ENCODE measurements at places on chromosomes 11 and 22.
A peak's percentile ranks its signal among the peaks of the same experiment; 100 is the strongest.

DNA sequence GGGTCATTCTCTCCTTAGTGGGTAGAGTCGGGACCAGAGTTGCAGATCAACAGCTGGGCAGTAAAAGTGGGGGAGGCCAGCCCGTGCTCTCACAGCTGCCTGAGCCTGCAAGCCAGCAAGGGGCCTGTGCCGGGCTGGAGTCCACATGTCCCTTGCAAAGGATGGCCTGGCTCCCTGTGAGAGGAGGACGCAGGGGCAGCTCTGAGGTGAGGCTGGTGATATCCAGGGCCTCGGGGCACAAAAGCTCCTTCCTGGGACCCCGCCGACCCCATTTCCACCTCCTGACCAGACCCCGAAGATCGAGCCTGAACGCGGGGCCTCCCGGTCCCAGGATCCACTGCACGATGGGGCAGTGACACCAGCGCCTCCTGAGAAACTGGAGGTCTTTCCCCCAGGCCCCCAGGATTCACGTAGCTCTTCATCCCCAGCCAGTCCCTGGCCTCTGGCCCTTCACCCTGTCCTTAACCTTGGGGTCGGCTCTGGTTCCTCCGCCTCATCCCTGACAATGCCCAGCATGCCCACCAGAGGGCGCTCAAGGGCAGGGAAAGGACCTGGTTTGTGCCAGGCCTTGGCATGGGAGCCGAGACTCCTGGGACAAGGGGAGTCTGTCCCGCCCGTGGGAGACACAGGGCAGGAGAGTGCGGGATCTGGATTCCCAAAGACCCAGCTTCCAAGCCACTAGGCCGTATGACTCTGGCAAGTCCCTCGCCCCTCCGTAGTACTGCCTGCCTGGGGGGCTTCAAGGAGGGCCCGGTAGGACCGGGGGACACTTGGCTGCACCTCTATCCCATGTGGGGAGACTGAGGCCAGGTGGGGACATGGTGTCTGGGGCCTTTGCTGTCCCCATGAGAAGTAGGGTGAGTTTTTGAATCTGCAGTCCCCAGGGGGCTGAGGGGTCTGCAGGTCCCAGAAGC, 17.8 kb upstream of the WNT7B start:
- DNase-seq: peak; percentile 82

- no peak for DNase-seq
Measured at GRCh38 chr11:112352907-112353306, 92.2 kb upstream of the PLET1 start.

GRCh38 chr11:68690671-68691401, 6.5 kb downstream of the GAL start:
- peak; percentile 63 for DNase-seq

- peak; percentile 78 for DNase-seq
Measured at GRCh38 chr11:72812967-72813739, 1.1 kb upstream of the ATG16L2 start.

Measured in natural killer cell (primary cell).